ENCODE measurements at places on chromosomes 4 and X. TPM values are rescaled to one million over a fixed set of nuclear protein-coding genes. Genes with fewer than 3 reads are reported as not detected.

Gene GAB3
- 44.0 TPM for polyA plus RNA-seq

Gene DLG3
- polyA plus RNA-seq = 0.17 TPM

Gene RAB33B
- polyA plus RNA-seq = 8.1 TPM

Gene PLRG1
- polyA plus RNA-seq = 52.5 TPM

Gene CYBB
- 328 TPM for polyA plus RNA-seq

Gene ITM2A
- 1.9 TPM for polyA plus RNA-seq

Gene SLITRK4
- 11.6 TPM for polyA plus RNA-seq

Gene KLHL8
- polyA plus RNA-seq = 28.6 TPM

Gene PLK4
- polyA plus RNA-seq = 0.38 TPM

Gene COL4A6
- not detected for polyA plus RNA-seq

Gene MAGEE1
- polyA plus RNA-seq = 0.05 TPM

Gene C4orf51
- not detected for polyA plus RNA-seq

Gene ANXA10
- not detected for polyA plus RNA-seq

Gene RNF128
- not detected for polyA plus RNA-seq

Gene PABPC1L2A
- polyA plus RNA-seq = not detected
